ENCODE measurements at places on chromosomes 4 and X. TPM values are rescaled to one million over a fixed set of nuclear protein-coding genes. Genes with fewer than 3 reads are reported as not detected.

DNA sequence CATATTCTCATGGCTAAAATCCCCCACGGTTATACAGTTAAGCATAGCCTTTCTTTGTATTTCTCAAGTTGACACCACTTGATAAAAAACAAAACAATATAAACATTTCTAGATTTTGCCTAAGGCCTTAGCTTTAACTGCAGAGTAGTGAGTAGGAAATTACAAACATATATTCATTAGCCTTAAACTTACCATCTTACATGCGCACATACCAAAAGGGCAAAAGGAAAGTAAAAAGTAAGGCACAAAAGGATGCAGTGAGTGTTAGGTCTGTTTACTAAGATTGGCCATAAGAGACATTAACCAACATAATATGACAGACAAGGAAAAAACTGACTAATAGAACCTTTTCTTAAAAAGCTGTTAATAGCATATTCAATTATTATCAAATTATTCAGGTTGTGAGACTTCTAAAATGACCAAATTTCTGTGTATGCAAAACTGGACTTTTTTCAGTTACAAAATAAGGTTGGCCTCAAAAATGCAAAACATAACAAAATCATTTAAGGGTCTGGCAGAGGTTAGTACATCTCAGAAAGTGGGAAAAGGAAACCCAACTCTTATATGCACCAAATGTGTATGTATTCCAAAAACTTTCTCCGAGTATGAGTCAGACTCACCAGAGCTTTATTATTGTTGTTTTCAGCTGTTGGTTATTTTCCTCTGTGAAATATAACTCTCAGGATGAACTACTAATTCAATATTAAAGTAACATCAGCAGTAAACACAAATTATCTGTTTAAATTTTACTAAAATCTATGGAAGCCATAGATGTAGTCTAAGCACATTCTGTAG lies 39.9 kb downstream of the SEPSECS start:
- DNase-seq, result no peak

DNA sequence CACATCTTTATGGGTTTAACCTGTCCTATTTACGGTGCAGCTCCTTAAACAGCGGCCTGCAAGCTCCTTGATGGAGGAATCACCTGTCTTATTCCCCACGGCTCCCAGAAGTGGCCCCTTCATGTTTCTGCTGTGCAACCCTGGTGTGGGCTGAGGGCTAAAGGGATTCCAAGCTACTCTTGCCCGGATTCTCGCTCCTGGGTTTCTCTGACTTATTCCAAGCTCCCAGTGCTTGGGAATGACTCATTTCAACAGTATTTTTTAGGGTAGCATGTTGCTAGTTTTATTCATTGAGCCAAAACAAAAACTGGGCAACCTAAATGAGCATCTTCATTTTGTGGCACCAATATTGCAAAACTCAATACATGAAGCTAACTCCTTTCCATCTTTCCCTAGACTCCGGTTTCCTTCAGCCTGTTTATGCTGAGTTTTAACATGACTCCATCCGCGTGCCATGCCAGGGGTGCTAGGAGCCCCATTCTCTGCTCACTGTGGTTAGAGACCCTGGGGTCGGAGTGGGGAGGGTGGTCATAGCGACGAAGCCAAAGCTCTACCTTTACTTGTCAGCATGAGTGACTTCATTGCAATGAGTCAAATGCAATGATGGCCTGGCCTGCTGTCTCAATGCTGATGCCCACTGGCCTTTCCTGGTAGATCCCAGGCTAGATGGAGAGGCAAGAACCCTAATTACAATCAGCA lies 349.7 kb downstream of the NR3C2 start:
- DNase-seq, result no peak

DNA sequence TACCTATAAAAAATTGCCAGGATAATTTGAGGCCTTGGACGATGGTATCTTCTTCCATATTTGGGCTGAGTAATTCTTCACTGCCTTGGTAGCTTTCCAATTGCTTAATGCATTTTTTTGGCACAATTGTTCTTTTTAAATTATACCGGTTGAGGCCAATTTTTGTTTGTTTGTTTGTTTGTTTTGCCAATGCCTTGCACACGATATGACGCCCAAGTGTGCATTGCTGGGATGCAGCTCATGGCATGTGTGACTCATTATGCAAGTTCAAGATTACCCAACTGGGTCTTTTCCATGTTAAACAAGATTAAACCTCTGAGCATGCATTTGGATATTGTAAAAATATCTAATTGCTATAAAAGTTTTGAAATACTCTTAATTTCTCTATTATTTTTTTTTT lies 71.1 kb upstream of the KCNIP4 start:
- no peak for DNase-seq

DNA sequence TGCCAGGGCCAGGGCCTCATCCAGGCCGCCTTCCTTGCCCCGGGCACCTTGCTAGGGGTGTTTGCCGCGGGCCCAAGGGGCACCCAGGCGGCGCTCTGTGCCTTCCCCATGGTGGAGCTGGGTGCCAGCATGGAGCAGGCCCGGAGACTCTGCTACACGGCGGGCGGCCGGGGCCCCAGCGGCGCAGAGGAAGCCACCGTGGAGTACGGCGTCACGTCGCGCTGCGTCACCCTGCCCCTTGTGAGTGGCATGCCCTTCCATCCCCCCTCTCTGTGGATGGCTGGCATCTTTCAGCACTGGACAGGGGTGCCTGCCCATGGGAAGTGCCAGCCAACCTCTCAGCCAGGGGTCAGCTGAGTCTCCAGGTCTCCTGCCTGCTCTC lies 3.6 kb downstream of the PLXNB3 start:
- no peak for DNase-seq

DNA sequence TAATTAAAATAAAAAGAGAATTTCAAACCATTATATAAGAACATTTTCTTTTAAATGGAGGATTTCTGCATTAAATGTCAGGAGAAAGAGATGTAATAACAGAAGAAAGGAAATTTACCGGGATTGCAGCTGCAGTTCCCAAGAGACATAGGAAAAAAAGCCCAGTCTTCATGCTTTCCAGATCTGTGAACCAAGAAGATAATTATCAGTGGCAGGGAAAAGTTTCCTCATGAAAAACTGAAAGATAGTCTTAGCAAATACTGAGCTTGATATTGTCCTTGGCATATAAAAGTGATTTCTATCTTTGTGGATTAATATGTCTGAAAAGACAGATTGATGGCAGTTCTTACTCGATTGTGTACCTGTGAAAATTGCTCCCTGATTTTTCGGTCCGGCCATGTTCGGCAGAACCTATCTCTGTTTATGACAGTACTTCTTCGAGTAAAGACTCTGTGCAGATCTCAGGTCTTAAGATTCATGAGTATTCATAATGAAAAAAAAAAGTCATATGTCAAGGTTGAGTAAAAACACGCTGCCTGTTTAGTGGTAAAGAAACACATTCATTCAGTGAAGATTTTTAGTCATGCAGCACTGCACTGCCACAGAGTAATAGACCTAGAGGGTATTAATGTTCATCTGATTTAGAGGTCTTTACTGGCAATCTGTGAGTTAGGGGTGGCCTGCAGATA lies 29.6 kb downstream of the SPARCL1 start:
- DNase-seq, result no peak

- DNase-seq, result no peak
These were observed 1.1 kb upstream of the FMR1 start for GRCh38 chrX:147910607-147911006.

DNA sequence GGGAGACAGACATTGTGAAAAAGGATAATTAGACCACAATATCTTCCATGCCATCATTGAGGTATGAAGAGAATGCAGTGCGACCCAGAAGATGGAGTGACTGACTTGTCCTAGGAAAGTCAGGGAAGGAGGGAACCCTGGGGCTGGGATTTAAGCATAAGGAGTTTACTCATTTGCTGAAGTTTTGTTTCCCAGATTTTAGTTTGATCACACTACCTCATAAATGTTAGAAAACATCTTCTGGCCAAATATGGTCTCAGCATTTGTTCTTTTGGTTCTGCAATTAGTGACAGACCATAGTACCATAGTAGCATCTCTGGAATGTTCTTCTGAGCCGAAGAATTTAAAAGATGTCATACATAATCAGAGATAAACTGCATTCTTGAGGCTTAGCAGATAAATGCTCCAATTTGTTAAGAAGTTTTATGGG lies 96.5 kb upstream of the PGRMC2 start:
- peak; percentile 92 for DNase-seq

GRCh38 chr4:186061921-186062320 lies 7.0 kb upstream of the TLR3 start:
- DNase-seq, result no peak

DNA sequence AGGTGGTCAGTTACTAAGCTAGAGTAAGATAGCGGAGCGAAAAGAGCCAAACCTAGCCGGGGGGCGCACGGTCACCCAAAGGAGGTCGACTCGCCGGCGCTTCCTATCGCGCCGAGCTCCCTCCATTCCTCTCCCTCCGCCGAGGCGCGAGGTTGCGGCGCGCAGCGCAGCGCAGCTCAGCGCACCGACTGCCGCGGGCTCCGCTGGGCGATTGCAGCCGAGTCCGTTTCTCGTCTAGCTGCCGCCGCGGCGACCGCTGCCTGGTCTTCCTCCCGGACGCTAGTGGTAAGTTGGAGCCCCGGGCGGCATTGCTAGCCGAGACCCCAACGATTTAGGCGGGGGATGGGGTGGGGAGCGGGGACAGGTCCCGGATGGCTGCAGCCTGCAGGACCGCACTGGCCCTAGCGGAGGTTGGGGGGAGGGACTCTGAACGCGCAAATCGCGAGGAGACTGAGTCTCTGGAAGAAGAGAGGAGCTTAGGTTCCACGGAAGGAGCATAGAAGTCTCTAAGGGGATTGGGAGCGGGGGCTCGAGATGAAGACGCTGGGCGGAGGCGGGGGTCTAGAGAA lies 573 bp downstream of the HTR2C start:
- no peak for DNase-seq

GRCh38 chr4:186982160-186982559 lies 258.5 kb upstream of the FAT1 start:
- DNase-seq, result no peak

DNA sequence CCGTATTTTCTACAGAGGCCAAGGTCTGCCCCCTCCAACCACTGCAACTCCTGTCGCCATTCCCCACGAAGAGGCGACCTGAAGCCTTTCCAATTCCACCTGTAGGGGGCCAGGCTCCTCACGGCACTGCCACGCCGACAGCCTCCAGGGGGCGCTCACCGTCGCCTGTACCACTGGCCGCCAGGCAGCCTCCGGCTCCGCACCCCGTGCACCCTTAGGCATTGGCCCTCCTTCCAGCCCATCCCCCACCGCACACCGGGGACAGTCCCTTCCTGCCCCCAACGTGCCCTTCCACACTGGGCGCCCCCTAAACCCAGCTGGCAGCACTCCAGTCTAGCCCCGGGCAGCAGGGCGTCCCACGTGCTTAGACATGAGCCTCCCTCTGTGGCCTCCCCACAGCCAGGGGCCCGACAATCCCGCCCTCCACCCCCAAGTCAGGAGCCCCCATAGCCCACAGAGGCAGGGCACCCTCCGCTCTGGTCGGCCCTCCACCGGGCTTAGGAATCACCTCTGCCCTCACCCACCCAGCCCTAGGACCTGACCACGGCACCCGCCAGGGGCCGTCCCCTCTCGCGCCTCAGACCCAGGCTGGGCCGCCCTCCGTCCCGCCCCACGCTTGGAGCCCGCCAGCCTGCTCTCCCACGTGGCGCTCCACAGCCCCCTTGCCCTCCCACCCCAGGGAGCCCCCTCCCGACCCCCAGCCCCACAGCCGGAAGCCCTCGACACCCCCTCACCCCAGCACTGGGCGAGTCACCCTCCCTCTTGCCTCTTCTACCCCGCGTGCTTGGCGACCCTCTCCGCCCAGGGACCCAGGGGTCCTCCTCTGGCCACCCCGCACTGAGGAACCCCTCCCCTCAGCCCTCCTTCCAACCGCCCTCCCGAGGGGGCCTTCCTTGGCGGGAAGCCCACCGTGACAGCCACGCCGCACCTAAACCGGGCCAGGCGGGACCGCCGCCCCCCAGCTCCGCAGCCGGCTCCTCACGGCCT lies 711 bp downstream of the PNMA6E start:
- DNase-seq, result no peak

- DNase-seq, result no peak
These were observed 148.1 kb downstream of the PCDH7 start for GRCh38 chr4:30868111-30868895.

DNA sequence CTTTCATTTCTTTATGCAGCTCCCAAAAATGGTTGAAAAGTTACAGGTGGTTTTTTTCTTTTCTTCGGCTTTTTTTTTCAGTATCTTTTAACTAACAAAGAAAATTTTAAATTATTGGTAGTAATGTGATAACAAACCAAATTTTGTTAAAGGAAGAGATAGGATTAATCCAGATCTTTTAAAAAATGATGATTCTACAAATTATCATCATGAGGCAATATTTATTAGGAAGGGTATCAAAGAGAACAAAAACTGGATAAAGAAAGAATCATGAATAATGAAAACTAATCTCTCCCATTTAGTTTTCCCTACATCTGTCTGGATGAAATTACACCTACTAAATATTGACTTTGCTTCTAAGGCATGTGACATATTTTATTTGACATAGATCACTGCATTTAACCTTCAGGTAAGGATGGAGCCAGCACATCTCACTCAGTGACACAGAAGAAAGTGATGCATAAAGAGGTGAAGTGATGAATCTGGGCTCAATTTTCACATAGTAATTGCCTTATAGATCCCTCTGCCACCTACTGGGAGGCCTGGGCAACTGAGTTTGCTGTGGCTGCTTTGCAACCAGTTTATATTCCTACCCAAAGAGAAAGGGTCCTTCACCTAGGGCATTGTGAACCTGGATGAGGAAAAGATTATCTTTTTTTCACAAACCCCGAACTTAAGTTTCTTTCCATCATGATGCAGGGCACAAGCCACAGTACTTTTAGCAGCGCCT lies 155.6 kb downstream of the HNRNPD start:
- DNase-seq, result no peak

DNA sequence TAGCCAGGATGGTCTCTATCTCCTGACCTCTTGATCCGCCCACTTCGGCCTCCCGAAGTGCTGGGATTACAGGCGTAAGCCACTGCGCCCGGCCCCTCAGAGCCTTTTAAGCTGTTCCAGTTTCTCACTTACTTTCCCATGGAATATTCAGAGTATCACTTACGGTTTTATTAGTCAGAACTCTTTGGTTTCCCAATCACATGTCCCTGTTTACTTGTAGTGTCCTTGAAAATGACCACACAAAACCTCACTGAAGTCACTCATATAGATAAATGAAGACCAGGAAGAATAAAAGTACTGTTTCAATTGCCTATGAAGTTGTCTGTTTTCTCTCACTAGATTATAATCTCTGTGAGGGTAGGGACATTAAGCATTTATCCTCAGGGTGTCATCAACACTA lies 217.2 kb upstream of the HCCS start:
- DNase-seq, result no peak

Gene PIR
- polyA plus RNA-seq, result 11.7 TPM

Gene GYPA
- not detected for polyA plus RNA-seq

Gene TEX13B
- polyA plus RNA-seq, result not detected

Gene MAGEB2
- polyA plus RNA-seq, result not detected

Gene ATP8A1
- polyA plus RNA-seq, result 0.02 TPM

Gene TLR6
- polyA plus RNA-seq, result 0.27 TPM

Gene HS6ST2
- not detected for polyA plus RNA-seq
